ENCODE measurements at places on chromosomes 7 and 10.

DNA sequence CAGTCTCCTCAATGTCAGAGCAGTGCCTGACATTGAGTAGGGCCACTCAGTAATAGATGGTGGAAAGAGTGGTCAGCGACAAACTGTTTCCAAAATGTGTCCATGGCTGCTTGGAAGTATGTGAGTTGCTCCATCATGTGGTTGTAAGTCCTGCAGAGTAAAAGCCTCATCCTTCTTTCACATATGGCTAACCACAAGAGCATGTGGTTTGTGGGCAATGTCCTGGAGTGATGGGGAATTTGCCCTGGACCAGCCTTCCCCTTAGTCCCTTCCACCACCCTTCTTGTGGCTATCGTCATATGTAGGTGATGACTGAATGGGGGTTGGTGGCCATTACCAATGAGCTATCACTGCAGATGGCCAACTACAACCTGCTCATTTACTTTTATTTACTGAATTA, 33.0 kb upstream of the PLXNA4 start:
- no peak for DNase-seq

GRCh38 chr7:66236713-66237303, 31.7 kb downstream of the TPST1 start:
- DNase-seq, result no peak

GRCh38 chr7:4235596-4235995, 446.5 kb upstream of the FOXK1 start:
- DNase-seq, result no peak

DNA sequence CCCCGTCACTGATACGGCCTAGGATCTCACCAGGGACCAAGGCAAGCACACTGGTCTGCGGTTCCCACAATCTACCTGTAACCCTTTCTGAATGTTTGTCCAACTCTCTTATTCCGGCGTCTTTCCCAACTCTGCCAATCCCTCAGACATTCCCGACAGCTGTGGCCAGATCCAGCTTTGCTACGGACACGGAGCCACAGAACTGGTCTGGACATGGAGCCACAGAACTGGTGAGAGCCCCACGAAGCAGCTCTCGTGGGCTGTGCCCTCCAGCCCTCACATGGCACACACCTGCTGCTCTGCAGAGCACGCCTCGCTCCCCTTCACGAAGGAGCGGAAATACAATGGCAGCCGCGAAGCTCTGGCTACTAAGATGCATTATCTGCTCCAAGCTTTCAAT, 376.8 kb downstream of the DNAJB6 start:
- no peak for DNase-seq

DNA sequence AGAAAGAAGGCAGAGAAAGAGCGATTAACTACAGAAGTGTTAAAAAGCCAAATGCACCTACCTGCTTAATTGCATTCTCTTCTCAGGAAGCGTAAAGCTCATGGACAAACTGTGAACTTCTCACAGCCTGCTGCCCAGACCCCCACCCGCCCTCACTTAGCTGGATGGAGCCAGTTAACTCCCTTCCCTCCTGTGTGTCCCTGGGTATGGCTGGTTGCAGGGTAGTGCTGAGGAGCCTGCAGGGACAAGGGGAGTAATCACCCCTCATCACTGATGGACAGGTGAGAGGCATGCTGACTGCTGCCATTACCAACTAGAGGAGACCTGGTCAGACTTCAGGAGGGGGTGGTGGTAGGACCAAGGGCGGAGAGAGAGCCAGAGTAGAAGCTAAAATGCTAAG, 37.5 kb downstream of the ENO4 start:
- no peak for DNase-seq

DNA sequence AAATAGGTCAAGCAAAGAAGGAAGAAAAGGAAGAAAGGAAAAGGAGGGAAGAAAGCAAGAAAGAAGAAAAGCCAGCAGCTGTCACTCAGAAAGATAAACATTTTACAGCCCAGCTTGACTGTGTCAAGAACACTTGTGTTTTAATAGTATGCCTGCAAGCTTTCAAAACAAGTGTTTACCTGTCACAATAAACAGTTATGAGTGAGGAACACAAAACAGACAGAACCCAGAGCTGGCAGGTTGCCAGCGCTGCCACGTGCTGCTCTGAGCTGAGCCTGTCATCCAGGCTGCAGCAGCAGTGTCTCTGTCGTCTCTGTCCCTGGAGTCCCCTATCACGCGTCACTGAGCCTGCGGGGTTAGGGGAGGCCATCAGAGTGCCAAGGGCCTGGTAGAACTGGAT, 827.6 kb upstream of the AUTS2 start:
- DNase-seq, result no peak

GRCh38 chr7:155728116-155728515, 83.7 kb downstream of the RBM33 start:
- no peak for DNase-seq

DNA sequence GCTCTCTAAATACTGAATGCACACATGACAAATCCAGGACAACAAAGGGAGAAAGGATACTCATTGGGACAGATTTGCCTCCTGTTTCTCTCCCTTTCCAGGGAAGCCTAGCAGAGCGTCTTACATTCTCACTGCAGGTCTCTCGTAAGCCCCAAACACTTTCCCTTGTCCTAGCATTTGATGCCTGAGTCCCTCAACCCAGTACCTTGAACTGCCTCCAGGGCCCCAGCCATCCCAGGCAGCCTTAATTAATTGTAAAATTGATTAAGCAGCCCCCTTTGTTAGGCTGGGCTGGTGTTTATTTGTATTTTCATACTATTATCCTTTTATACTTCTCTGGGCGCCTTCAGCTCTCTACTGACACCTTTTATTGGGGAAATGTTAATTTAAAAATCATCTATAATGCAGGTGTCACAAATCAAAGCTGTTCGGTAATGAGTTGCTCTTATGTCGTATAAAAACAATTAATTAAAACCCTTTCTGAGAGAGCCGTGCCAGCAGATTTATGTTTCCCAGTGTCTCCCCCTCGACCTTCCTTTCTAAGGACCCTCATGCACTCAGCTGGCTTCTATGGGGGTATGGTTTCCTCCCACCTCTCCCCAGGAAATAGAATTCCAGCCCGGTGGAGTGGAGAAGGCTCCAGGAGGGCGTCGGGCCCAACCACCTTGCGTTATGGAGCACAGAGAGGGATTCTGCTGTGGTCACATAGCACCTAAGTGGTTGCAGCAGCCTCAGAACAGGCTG, 243.8 kb downstream of the RPS24 start:
- no peak for DNase-seq

DNA sequence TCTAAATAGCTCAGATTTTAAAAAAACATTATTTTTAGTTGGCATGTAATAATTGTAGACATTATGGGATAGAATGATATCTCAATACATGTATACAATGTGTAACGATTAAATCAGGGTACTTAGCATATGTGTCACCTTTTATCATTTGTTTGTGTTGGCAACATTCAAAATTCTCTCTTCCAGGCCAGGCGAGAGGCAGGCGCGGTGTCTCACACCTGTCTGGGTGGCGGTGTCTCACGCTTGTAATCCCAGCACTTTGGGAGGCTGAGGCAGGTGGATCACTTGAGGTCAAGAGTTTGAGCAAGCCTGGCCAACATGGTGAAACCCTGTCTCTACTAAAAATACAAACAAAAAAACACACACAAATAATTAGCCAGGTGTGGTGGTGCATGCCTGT, 151.7 kb downstream of the RTKN2 start:
- DNase-seq, result no peak

- DNase-seq, result no peak
Measured at GRCh38 chr10:78960316-78960800, 108.4 kb upstream of the ZMIZ1 start.

DNA sequence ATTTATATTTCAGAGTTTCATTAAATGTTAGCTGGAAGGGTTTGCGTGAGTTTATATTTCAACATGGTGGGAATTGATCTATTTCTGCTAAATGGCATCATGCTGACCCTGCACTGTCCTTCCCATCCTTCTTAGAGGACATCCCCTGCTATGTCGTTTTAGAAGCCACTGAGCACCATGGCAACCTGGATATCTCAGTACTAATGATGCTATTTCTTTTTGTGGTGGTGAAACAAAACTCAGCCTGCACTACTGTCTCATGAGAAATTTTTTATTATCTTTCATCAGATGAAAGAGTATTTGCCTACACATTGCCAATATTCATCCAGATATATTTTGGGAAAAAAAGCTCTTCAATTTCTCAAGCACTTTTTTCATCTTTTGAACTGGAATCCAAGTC, 12.1 kb downstream of the EPDR1 start:
- no peak for DNase-seq

GRCh38 chr7:23072922-23073321, 32.7 kb upstream of the KLHL7 start:
- DNase-seq, result no peak

GRCh38 chr7:156612930-156613329, 27.6 kb upstream of the RNF32 start:
- no peak for DNase-seq

GRCh38 chr10:129769381-129770116, 194.5 kb downstream of the EBF3 start:
- DNase-seq, result no peak

GRCh38 chr10:65816536-65816935, 1109.3 kb upstream of the LRRTM3 start:
- DNase-seq, result no peak

DNA sequence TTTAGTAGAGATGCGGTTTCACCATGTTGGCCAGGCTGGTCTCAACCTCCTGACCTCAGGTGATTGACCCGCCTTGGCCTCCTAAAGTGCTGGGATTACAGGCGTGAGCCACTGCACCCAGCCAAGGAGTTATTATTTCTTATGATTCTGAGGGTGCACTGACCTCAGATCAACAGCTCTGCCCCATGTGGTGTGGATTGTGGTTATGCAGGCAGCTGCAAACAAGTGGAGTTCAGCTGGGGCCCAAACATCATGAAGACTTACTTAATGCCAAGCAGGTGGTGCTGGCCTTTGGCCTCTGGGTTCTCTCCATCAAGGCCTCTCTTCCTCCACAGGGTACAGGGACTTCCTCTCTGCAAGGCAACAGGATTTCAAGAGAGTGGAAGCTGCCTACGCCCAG, 45.1 kb upstream of the OPTN start:
- DNase-seq, result no peak

GRCh38 chr10:2256241-2256640, 518.9 kb upstream of the ADARB2 start:
- DNase-seq, result no peak

- DNase-seq, result no peak
Measured at GRCh38 chr10:133324857-133325260, 11.8 kb downstream of the CALY start.

DNA sequence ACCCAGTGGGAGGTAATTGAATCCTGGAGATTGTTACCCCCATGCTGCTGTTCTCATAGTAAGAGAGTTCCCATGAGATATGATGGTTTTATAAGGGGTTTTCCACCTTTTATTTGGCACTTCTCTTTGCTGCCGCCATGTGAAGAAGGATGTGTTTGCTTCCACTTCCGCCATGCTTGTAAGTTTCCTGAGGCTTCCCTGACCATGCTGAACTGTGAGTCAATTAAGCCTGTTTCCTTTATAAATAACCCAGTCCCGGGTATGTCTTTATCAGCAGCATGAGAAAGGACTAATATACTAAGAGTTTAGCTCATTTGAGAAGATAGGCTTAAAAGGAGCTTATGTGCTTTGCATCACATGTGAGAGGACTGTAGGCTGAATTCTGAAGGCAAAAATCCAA, 29.3 kb downstream of the TMEM248 start:
- no peak for DNase-seq

DNA sequence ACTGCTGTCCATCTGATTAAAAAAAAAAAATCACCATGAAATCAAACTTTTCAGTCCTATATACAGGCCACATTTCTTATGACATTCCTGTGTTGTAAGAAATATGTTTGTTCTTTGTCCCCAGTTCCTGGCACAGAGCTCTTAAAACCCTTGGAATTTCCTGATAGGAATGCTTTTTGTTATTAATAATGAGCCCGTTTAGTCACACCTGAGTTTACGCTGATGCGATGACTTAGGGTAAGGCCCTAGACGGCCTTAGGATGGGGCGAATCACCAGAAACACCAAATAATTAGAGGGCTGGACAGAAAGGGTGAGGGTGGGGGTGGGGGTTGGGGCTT, 17.5 kb downstream of the TSPAN15 start:
- no peak for DNase-seq

DNA sequence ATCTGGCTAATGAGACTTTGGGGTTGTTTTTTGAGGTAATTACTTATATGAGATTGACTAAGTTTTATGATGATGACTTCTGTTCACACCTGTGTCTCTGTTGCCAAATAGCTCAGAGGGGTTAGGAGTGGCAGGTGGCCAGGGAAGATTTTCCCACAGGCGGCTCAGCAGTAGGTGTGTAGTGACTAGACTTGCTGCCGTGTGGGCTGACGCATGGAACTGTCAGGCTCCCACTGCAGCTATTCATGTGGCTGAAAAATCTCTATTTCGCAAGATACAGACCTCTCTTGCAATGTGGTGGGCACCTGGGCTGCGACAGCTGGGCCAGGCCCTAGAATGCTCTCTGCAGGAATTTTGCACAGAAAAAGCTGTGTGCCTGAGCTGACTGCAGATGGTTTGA, 1.4 kb downstream of the CPA4 start:
- no peak for DNase-seq

DNA sequence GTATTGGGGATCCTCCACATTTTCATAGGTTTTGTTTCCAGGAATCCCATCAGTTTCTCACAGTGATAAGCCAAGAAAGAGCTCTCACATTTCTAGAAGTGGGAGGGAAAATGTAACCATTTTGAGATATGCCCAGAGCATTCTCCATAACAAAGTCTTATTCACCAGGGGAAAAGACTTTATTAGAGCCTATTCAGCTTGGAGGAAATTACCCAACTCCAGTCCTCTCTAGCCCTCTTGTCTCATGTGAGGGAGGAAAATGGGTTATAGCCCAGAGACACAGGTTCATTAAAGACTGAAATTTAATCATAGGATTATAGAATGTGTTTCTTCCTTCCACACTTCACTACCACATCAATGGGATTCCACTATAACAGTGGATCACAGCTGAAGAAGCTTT, 61.6 kb upstream of the DYNC1I1 start:
- no peak for DNase-seq

DNA sequence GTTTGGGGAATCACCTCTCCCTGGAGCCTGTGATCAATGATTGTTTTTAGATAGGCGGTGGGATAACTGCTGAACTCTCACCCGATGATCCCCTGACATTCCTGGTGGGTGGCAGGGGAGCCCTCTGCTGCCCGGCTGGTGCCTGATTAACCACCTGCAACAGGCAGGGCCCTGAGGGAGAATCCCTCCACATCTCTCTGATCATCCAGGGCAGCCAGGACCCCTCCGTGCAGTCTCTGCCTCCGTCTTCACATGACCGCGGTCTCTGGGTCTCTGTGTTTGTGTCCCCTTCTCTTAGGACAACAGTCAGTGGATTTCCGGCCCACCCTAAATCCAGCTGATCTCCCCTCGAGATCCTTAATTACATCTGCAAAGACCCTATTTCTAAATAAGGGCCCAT, 17.4 kb downstream of the CALML5 start:
- DNase-seq, result no peak

GRCh38 chr7:166338-167060, 25.9 kb upstream of the FAM20C start:
- DNase-seq, result no peak

DNA sequence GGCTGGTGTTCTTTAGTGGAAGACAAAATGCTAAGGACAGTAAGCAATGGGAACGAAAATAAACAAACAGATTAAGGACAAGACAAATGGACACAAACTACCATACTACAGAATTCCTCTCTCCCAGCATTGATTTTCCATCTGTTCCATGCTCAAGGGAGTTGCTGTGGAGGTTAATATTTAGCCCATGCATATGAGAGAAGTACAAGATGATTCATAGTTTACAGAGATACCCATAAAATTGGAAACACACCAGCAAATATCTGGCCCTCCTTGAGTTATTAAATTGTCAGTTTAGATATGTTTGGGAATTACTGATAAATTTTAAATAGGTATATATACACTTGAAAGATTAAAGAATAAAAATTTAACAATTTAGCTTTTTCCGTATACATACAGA, 69.8 kb downstream of the GLI3 start:
- DNase-seq, result no peak

GRCh38 chr7:149462101-149462520, 1.2 kb upstream of the ZNF777 start:
- DNase-seq, result no peak
